HTR-8/SVneo (cell line): ENCODE measurements at places on chromosomes 7 and 10.

- no peak for DNase-seq
These were observed 10.2 kb downstream of the VENTX start for GRCh38 chr10:133247681-133248333.

DNA sequence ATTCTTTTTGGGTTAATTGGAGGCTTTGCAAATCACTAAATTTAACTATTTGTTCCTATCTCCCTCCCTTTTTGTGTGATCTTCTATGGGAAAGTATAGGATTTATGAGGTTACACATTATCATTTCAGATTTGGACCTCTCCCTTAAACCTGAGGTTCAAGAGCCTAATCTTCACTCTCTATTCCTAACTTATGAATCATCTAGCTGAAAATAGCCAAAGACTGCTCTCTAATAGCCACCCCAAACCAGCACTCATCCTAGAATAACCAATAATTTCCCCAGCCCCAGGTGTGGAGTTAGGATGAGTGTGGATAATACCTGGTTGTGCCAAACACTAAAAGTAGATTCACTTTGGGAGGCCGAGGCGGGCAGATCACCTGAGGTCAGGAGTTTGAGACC, 499.2 kb downstream of the GFRA1 start:
- DNase-seq, result no peak

- no peak for DNase-seq
These were observed 33.1 kb upstream of the A1CF start for GRCh38 chr10:50918529-50918928.

GRCh38 chr7:33757563-33758165, 147.7 kb upstream of the BMPER start:
- DNase-seq, result peak; percentile 22

GRCh38 chr10:88080213-88080612, 216.8 kb downstream of the PTEN start:
- no peak for DNase-seq

GRCh38 chr7:22561321-22561811, 61.4 kb upstream of the STEAP1B start:
- peak; percentile 82 for DNase-seq

DNA sequence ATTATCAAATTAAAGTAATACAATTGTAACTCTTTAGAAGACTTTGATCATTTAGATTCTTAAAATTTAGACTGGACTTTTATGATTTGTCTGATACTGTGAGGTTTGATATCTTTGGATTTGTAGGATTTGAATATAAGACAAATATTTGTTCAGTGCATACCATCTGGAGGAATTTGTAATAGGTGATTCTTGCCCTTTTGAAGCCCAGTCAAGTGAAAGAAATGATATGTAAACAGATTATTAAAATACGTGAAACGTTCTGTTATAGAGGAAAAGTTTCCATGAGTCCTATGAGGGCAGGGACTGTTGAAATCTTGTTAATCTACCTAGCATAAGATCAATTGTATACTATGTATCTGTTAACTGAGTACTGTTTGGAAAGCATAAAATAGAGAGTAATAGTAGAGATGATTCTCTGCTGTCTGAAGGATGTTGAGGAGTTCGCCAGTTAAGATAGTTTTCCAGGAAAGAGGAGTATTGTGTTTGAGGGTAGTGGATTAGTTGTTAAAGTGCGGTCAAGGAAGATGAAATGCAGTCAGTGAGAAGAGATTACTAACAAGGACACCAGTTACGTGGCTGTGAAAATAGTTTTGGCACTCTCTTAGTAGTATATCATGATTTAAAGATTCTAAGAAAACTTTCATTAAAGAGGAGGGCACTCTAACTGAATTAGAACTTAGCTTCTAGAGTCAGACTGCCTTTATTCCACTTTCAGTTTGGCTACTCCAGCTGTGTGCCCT, 14.4 kb downstream of the PDCD4 start:
- DNase-seq, result no peak

GRCh38 chr7:64636386-64636785, 29.5 kb upstream of the ZNF107 start:
- no peak for DNase-seq

DNA sequence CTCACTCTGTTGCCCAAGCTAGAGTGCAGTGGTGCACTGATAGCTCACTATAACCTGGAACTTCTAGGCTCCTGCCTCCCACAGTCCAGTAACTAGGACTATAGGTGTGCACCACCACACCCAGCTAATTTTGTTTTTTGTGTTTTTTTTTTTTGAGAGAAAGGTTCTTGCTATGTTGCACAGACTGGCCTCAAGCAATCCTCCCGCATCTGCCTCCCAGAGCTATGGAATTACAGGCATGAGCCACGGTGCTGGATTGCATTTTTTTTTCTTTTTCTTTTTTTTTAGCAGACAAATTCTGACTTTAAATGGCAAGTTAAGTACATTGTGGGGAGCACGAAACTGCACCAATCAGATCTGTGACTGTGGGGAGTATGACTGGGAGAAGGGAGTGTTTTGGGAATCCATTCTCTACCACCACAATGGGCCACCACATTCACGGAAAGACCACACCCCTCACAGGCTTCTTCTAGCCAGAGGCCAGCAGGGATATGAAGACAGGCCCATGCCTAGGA, 58.1 kb upstream of the MSMB start:
- DNase-seq, result no peak

DNA sequence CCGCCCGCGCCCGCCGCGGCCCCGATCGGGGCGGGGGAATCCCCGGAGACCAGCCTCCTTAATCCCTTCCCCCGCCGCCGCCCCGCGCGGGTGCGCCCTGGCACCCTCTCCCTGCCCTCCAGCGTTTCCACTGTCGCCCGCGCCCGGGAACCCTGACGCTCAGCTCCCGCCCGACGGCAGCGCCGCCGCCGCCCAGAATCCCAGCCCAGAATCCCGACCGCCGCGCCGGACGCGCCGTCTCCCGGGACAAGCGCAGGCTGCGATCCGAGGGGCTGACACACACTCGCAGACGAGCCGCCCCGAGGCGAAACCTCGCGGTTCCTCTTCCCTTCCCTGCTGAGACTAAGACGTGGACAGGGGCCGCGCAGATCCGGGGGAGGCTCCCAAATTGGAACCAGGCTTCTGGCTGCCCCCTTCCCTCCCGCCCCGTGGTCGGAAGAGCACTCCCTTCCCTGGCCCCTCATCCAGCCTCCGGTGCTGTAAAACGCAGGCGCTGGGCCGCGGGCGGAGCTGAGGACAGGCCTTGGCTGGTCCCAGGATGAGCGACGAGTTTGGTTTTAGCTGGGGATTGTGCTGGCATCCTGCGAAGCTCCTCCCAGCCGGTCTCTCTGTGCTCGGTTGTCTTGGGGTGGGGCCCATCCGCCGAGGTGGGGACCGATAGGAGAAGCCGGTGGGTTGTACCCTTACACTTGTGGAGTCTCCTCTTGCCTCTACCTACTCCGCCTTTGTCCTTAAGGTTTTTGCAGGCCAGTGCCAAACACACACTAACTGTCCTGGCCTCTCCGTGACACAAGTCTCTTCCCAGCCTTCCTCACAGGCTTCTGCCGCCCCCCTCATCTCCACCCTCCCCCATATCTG, 1.1 kb downstream of the MARVELD1 start:
- DNase-seq, result peak; percentile 81

GRCh38 chr7:79421751-79422150, 31.7 kb downstream of the MAGI2 start:
- DNase-seq, result no peak

DNA sequence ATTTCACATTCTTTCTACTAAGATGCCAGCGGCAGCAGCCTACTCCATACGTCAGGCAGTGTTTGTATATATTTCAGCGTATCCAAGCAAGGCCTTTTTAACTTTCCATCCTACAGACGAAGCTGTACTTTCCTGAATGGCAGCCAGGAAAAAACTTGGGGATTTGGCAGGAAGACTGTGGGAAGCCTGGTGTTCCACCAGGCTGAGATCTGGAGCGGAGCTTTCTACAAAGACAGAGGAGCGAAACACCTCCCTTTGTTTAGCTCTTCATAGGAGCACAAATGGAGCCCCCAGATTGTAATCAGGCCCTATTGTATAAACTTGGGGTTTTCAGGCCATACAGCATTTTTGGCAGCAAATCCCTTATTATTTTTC, 143.8 kb downstream of the TES start:
- DNase-seq, result no peak

DNA sequence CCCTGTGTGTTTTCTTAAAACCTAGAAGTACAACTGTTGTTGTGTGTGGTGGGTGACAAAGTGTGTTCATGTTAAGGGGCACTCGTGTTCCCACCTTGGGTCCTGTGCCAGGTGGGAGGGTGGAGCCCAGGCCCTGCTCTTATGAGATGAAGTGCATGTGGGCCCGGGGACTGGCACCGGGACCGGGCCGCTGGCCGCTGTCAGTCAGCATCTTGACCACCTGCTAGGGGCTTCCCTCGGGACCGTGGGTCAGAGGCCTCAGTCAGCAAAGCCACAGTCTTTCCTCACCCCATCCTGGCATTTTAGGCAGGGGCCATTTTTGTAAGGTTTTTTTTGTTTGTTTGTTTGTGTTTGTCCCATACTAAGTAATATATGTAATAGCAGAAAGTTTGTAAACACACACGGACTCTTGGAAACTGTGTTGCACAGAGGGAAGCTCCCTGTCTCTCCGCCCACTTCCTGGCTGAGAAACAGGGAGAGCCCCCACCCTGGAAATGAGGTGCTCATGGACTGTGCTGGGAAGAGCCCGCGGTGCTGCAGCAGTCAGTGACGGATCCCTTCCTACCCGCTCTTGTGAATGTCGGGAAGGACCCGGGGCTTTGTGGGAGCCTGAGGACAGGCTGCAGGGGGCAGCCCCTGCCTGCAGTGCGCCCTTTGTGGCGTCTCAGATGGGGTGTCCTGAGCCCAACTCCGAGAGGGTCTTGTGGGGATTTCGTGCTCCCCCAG, 13.4 kb downstream of the AGAP3 start:
- no peak for DNase-seq

DNA sequence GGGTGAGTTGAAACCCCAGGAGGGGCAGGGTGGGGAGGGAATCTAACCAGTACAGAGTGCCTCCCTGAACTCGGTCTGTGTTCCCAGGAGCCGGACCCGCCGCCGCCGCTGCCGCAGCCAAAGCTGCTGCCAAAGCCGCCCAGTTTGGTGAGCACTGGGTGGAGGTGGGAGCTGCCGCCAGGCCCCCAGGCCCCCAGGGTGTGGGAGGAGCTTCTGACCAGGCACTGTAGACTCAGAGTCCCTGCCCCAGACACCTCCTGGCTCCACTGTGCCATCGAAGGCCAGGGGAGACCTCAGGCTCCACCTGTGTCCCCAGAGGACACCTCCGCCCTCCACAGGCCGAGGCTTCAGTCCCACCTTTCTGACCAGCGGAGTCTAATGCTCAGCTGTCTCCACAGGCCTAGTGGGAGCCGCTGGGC, 20.4 kb upstream of the LIMK1 start:
- no peak for DNase-seq

GRCh38 chr7:99521399-99521798, 16.9 kb downstream of the ZKSCAN5 start:
- DNase-seq, result no peak

DNA sequence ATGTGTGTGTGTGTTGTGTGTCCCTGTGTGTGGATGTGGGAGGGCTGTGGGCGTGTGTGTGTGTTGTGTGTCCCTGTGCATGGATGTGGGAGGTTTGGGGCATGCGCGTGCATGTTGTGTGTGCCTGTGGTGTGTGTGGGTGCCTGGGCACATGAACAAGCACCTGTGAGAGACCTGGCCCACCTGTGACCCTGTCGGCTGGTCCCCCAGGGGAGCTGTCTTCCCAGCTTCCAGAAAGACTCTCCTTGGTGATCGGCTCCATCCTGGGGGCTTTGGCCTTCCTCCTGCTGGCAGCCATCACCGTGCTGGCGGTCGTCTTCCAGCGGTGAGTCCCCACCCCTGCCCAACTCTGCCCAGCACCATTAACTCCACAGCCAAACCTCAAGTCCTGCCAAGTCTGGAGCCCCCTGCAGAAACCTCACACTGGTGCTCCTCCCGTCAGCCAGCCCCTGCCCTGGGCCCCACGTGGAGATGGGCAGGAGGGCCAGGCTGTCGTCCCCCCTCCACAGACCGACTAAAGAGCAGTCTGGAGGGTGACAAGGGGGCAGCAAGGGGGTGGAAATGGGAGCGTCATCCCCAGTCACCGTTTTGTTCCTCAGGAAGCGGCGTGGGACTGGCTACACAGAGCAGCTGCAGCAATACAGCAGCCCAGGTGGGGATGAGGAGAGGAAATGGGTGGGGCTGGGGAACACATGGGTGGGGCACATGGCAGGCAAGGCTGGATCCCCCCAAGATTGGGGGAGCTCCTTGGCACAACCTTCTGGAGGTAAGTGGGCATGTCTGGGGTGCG, 12.7 kb downstream of the EPHB6 start:
- DNase-seq, result no peak

GRCh38 chr10:77637532-77638320, at the start of gene KCNMA1:
KCNMA1 (minus strand) TSS chr10:77637808.
- DNase-seq, result peak; percentile 51

- peak; percentile 80 for DNase-seq
These were observed 6.8 kb downstream of the DLG5 start for GRCh38 chr10:77919713-77920108.

- DNase-seq, result peak; percentile 72
These were observed 26.7 kb downstream of the CYCS start for GRCh38 chr7:25098096-25099046.

- DNase-seq, result peak; percentile 59
These were observed 50.2 kb downstream of the LAMB4 start for GRCh38 chr7:108079648-108080591.

DNA sequence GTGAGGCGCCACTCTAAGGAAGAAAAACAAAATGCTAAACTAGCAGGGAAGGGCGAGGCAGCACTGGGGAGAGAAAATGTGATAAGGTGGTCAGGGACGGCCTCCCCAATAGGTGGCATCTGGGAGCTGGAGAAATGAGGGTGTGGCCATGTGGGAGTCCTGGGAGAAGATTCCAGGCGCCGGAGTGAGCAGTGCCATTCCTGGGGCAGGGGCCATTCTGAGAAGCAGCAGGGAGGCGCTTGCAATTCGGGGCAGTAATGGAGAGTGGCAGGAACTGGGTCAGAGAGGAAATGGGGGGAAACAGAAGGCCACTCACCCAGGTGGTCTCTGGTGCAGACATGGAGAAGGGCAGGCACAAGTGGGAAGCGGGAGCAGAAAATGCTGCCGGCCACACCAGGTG, 61.8 kb upstream of the LRRC18 start:
- no peak for DNase-seq

- DNase-seq, result no peak
These were observed 7.1 kb downstream of the GATA3 start for GRCh38 chr10:8061274-8062211.

DNA sequence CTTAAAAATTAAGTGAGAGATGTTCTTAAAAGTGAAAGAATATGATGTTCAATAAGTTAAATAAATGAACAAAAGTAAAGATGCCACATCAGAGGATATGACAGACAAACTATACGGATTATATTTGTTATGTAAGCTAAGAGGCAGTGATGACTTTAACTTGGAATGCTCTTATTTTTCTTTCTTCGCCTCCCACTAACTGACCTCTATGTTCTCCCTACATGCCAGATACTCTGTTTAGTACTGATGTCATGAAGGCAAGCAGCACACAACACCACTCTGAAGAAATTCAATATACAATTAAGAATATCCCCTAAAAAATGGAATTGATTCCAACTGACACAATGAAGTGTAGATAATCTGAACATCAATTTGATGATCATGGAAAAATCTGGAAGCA, 223.4 kb downstream of the DOCK4 start:
- DNase-seq, result no peak
